CD8-positive, alpha-beta memory T cell (primary cell): ENCODE measurements at places on chromosomes 5 and 9. TPM values are rescaled to one million over a fixed set of nuclear protein-coding genes. Genes with fewer than 3 reads are reported as not detected.

Gene CAVIN4
- 0.26 TPM for total RNA-seq

Gene RAB3C
- not detected for total RNA-seq

DNA sequence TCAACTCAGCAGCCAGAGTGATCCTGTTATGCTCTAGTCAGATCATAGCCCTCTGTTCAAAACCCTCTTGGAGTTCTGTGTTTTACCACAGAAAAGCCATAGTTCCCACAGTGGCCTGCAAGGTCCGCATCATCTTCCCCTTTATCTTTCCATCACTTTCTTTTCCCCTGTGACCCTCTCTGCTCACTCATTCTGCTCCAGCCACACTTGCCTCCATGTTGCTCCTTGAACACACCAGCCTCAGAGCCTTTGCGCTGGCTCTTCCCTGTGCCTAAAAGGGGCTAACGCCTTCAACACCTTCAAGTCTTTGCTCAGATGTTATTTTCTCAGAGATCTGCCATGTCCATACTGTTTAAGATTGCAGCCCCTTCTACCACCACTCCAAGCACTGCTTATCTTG, 26.3 kb downstream of the CSF2 start:
- DNase-seq, result no peak

DNA sequence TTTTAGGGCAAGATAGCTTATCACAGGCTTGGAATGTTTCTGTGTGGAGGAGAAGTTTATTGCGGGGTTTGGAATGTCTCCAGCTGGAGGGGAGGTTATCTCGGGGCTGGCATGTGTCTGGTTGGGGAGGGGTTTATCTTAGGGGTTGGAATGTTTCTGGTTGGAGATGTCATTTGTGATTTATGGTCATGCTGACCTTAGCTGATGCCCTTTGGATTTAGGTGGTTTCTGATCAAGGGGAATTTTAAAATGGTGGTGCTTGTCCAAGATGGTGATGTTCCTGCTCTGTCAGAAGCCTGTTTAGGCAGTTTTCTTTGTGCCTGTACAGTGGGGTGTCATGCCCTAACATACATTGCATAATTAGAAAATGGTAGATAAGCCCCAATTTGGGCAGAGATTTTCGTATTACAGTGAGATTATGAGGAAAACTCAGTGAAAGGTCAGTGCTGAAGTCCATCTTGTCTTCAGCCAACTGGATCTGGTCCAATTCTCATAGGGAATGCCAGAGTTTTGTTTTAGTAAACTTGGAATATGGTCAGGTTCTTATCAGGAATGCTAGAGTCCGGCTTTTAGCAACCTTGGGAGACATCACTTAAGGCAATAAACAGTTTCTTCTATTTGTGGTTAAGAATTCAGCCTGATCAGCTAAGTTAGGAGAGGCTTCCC, 14.3 kb downstream of the CDK20 start:
- DNase-seq, result no peak
